Caki2 (cell line): ENCODE measurements at places on chromosomes 7 and 10. TPM values are rescaled to one million over a fixed set of nuclear protein-coding genes. Genes with fewer than 3 reads are reported as not detected.

Gene GARS1
- 194 and 210 TPM in 2 replicates for total RNA-seq

Gene ACTL6B
- total RNA-seq: not detected in 2 replicates

Gene OPN4
- total RNA-seq: 0.17 TPM in 1 of 2 replicates, not detected in the other

Gene ZNF804B
- not detected in 2 replicates for total RNA-seq

Gene IDI2
- total RNA-seq: not detected in 2 replicates

GRCh38 chr10:74921744-74922143, 95.3 kb downstream of the KAT6B start:
- DNase-seq: peak; percentile 53

DNA sequence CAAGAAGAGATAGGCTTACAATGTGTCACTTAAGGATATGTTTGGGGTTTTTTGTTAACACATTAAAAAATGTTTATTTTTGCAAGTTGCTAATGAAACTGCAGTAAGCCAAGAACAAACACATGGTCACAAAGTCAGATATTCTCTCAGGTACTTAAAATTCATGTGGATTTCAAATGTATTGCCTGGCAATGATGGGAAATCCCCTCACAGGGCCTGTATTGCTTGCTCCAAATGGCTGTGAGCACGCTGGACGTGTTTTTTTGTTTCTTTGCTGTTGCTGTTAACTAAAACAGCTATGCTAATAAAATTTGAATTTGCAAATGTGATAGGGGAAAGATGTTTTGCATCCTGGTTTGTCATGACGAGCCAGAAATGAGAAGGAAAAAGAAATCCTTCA, 3.8 kb upstream of the CELF2 start:
- DNase-seq: no peak

DNA sequence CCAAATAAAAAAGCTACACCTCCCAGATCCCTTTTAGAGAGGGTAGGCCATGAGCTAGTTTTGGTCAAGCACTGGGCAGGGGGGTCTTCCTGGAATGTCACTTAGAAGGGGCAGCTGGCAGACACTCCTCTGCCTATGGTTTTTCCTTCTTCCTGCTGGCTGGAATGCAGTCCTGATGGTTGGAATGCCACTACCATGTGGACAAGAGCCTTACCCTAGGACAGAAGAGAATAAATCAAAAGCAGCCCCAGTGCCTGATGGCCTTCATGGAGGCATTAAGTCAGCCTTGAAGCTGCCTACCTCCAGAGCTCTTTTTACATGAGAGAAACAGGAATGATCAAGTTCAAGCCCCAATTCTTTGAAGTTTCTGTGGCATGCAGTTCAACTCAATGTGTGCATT, 43.5 kb upstream of the SORBS1 start:
- DNase-seq: no peak

DNA sequence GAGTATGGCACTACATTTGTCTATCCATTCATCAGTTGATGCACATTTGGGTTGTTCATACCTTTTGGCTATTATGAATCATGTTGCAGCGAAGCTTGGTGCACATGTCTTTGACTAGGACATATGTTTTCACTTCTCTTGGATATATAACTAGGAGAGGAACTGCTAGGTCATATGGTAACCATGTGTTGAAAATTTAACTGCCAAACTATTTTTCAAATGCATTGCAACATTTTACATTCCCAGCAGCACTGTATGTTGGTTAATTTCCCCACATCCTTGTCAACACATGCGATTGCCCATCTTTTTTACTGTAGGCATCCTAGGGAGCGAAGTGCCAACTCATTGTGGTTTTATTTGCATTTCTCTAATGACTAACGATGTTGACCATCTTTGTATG, 183.4 kb downstream of the PRKCQ start:
- no peak for DNase-seq

DNA sequence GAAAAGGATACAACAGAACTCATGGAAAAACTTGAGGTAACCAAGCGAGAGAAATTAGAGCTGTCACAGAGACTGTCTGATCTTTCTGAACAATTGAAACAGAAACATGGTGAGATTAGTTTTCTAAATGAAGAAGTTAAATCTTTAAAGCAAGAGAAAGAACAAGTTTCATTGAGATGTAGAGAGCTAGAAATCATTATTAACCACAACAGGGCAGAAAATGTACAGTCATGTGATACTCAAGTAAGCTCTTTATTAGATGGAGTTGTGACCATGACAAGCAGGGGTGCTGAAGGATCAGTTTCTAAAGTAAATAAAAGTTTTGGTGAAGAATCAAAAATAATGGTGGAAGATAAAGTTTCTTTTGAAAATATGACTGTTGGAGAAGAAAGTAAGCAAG, 62.1 kb downstream of the AKAP9 start:
- no peak for DNase-seq

- DNase-seq: no peak
Measured at GRCh38 chr7:74338366-74339108, 49.3 kb downstream of the CLIP2 start.

- no peak for DNase-seq
Measured at GRCh38 chr10:72016608-72017300, 52.6 kb downstream of the CHST3 start.

DNA sequence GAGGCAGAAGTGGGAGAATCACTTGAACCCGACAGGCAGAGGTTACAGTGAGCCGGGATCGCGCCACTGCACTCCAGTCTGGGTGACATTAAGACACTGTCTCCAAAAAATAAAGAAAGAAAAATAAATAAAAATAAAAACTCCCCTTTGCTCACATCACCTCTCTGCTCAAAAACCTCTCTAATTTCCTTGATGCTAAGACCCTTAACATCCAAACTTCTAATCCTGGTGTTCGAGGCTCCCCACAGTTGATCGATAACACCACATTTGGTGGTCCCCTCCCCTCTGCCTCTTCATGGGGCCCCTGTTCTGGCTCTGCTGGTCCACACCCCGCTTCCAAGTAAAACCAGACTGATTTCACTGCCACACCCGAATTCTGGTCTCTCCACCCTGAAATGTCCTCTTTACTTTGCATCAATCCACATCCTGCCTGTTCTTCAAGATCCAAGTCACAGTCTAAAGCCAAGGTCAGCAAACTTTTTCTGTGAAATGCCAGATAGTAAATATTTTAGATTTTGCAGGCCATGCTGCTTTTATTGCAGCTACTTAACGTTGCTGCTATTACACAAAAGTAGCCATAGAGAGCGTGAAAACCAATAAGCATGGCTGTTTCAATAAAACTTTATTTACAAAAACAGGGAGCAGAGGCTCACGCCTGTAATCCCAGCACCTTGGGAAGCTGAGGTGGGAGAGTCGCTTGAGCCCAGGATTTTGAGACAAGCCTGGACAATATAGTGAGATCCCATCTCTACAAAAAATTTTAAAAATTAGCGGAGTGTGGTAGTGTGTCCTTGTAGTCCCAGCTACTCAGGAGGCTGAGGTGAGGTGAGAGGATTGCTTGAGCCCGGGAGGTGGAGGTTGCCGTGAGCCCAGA, 11.8 kb downstream of the MOSPD3 start:
- DNase-seq: no peak

DNA sequence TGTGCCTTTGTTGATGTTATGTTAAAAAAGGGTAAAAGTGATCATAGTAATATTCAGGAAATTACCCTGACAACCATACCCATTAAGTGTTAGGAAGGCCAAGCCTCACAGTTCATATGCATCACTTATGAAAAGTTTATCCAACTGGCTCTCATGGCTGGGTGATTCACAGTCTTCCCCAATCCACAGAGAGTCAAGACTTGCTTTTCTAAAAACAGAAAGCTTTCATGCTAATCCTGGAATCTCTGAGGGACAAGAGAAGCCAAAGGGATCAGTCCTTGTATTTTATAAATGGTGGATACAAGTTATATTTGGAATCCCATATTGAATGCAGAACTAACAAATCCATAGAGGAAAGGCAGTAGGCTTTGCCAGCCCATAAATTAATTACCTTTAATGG, 218.3 kb downstream of the JAZF1 start:
- DNase-seq: no peak

GRCh38 chr7:129721068-129721467, 109.5 kb downstream of the NRF1 start:
- no peak for DNase-seq

DNA sequence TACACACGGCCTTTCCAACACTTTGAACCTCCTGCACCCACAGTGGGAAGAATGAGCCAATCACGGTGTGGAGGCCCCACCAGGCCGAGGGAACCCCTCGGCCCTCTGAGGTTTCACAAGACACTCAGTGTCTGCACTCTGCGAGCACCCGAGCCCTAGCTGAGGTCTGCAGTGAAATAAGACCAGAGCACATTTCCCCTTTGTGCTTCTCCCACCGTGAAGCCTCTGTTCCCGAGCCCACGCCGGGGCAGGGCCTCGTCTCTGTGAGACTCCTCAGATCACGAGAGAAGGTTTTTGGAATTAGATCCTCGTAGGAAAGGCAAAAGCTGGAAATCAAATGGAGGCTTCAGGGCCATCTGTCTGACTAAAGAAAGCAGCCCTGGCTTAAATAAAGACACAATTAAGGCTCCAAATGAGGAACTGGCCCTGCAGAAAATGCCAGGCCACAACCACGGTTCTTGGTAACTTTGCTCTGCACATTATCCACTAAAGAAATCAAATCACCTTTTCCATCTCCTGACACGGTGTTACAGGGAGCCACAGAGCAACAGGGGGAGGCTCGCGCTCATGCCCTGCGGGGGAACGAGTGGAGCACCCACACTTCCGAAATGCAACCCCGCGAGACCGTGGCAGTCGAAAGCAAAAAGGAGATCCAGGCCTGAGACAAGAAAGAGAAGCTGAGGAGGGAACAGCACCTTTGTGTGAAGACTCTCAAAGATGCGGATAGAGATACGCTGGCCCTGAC, 43.7 kb downstream of the FAM53B start:
- no peak for DNase-seq

GRCh38 chr10:61692447-61693010, 29.8 kb downstream of the CABCOCO1 start:
- no peak for DNase-seq

DNA sequence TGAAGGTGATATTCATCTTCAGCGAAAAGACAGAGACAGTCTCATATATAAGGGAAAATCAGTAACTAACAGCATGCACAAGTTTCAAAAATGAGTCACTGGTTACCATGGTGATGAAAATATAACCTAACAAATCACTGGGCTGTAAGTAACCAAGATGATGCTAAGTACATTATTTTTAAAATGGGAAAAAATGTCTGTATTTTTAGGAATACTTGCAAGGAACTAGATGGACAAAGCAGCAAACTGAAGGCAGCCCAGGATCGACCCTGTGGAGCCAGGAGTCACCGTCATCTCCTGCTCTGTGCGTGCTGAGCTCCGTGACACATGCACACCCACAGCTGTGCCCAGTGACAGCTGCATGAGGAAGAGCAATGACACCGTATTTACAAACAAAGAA, 137.3 kb downstream of the ELMO1 start:
- peak; percentile 39 for DNase-seq

DNA sequence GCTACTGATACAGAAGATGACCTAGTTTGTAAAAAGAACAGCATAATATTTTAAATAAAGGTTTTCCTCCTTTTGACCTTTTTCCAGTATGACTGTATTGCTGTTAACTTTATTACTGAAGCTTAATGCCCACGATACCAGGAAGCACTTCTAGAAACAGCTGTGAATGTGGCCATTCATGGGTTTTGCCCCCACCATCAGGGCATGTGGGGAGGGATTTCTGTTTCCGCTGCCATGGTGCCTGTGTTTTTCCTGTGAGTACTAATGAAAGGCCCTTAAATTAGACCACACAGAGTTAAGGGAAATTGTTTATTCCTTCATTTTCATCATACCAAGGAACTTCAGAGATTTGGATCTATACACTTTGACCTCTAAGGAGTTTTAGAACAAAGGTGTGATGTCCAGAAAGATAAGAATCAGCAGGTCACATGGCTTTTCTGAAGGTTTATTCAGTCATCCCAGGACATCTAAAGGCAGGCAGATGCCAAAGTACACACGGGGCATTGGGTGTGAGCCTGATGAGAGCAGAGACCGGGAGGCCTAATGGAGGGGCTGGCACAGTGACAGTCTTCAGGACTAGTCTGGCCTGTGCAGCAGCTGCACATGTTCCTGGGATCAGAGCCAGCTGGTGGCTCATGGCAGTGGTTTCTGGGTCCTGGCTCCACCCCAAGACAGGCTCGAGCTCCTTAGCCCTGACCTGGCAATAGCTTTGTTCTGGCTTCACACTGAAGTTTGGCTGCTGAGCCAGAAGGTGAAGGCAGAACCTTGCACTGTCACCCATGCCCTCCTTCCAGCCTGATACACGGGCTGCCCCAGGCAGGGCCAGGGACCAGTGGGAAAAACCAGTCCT, 190.9 kb downstream of the REEP3 start:
- DNase-seq: peak; percentile 96

DNA sequence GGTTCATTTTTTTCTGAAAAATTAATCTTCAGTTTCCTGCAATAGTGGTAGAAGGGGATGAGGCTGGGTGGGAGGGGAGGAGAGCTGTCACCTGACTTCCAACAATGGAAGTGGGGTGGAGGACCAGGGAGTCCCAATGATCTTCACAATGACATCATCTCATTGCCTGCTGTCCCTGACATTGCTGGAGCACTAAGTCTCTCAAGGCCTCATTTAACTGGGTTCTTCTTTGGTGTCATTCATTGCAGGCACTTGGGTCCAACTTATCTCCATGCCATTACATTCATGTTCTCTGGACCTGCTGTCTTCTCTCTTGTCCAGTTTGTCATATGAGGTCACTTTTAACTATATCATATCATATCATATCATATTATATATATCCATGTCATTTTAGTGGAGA, 34.4 kb downstream of the PRTFDC1 start:
- DNase-seq: no peak

DNA sequence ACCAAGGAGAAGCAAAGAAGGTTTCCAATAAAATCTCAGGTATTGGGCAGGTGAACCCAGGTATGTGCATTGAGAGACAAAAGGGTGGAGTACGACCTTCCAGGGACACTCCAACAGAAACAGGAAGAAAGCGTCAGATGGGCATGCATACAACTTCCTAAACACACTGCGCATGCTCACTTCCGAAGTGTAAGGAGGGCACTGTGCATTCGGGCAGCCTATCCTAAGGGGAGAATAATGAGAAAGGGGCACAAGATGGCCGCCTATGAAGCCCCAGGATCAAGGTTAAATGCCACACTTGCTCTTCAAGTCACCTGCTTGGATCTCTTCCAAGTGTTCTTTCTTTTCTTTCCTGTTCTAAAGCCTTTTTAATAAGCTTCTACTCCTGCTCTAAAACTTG, 39.4 kb upstream of the PRSS1 start:
- no peak for DNase-seq

DNA sequence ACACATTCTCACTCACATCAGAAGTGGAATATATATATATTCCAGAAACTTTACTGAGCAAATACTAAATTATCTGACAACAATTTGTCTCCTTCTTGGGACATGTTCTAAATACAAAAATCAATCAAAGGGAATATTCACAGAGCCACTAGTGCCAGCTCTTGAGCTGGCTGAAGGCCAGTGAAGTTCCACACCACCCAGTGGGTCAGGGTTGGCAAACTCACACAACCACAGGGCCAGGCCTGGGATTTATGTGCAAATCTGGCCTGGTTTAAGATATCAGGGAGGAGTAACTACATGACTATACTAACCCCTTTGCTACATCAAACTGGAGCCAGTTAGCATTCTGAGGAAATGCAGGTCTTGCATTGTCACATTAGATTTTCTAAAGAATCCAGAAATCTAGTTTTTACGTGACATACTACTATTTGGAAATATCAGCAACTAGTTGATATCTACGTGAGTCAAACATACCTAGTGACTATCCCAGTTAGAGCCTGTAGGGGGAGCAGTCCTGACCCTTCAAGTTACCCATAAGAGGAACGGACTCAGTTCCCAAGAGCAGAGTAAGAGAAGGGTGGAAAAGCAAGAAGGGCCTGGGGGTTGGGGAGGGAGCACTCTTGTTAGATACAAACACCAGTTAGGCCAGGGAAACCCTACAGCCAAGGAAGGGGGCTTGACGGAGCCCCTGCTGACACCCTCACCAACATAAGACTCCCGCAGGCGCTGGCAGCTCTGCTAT, 600.4 kb downstream of the KCNMA1 start:
- no peak for DNase-seq
